ENCODE measurements at places on chromosomes 11 and 22. TPM values are rescaled to one million over a fixed set of nuclear protein-coding genes. Genes with fewer than 3 reads are reported as not detected.

UPK3A gene
- total RNA-seq = not detected

TRIM48 gene
- total RNA-seq = not detected

SSTR3 gene
- not detected for total RNA-seq

TNNI2 gene
- total RNA-seq = not detected

ART5 gene
- total RNA-seq = not detected

PLAAT2 gene
- total RNA-seq = not detected

OR9G1 gene
- not detected for total RNA-seq

ALKBH3 gene
- total RNA-seq = 41.2 TPM

C11orf97 gene
- total RNA-seq = not detected
